ENCODE measurements at places on chromosomes 2 and 18. TPM values are rescaled to one million over a fixed set of nuclear protein-coding genes. Genes with fewer than 3 reads are reported as not detected.

GRCh38 chr2:227462462-227462951, 9.4 kb upstream of the AGFG1 start:
- DNase-seq = no peak
- H3K4me1 ChIP-seq = no peaks in the 10 kb centered on the region
- H3K27me3 ChIP-seq = no peaks in the 10 kb centered on the region
- no peak overlapping the region for H3K4me3 ChIP-seq

DNA sequence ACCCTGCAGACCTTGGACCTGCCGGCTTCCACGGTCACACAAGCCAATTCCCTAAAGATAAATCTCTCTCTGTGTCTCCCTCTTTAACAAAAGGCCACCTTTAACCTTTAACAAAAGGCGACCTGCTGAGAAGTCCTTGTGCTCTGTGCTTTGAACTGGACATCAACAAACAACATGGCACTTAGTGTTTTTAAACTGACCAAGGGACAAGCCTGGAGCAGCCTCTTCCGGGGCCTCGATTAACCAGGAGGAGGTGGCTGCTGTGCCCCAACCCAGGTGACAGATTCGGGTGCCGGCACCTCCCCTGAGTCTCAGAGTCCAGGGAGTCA, 135.3 kb downstream of the RTP5 start:
- no peak overlapping the region for H3K27ac ChIP-seq
- H3K4me3 ChIP-seq = no peak overlapping the region
- no peaks in the 10 kb centered on the region for H3K4me1 ChIP-seq
- H3K27me3 ChIP-seq = no peaks in the 10 kb centered on the region
- DNase-seq = no peak

DNA sequence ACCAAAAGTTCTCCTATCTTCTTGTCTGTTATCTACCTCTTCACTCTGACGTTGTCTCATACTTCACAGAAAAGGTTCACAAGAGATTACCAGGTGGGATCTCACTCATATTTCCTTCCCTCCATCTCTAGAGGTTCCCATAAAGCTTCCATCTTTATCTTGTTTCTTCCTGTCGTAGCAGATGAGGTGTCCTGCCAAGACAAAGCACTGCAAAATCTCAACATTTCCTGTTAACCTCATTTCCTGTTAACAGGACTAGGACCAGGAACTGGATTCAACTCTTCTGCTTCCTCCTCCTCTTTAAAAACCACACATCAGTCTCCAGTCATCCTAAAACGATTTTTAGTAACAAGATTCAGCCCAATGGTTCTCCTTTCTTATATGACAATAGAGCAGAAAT, 512.8 kb upstream of the NRP2 start:
- H3K36me3 ChIP-seq = peaks cover 8% of the 10 kb centered on the region
- H3K4me1 ChIP-seq = no peaks in the 10 kb centered on the region
- no peak overlapping the region for H3K4me3 ChIP-seq

DNA sequence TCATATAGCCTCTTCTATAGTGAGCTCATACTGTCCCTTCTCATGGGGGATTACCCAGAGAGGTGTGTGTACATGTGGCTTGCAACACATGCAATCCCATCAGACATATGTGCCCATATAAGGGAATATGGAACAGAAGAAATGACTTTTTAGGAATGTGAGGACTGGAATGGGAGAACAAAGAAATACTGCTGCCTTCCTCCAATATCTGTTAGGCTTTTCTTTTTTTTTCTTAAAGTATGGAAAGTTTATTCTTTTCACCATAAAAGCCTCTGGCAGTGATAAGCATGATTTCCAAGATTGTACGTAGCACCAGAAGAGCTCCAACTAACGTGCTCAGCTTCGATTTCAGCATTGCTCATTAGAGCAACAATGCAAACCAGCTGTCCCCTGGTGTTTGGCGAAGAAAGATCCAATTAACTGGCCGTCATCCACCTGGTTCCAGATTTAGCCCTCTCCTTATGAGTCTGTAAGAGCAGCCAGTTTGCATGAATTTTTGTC, 113.6 kb downstream of the ADCYAP1 start:
- H3K27me3 ChIP-seq = no peaks in the 10 kb centered on the region
- no peak overlapping the region for H3K27ac ChIP-seq
- H3K4me3 ChIP-seq = no peak overlapping the region
- peaks cover 25% of the 10 kb centered on the region for H3K4me1 ChIP-seq
- no peak for DNase-seq

GMCL1 gene
- total RNA-seq = 15.9 TPM

RGPD3 gene
- 0.44 TPM for total RNA-seq

DNA sequence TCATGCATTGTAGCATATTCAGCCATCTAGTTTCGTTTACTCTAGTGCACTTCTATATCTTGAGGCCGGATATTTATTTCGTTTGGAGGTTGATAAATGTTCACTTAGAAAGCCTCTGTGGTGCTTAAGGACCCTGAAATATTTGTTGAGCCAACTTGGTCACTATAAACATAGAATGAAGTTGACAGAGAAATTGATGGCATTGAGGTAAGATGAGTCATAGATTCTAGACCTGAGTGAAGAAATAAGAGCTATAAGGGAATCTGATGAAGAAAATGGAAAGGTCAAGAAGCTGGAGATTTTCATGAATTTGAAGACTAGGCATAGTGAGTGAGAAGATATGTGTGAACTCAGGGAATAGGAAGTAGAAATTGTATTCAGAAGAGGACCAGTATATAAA, 35.9 kb downstream of the EPC2 start:
- H3K4me1 ChIP-seq = no peaks in the 10 kb centered on the region
- no peaks in the 10 kb centered on the region for H3K36me3 ChIP-seq
- H3K27me3 ChIP-seq = no peaks in the 10 kb centered on the region
- H3K4me3 ChIP-seq = no peak overlapping the region
- DNase-seq = no peak

KIF5C gene
- total RNA-seq = 22.1 TPM

- no peak for DNase-seq
- no peak overlapping the region for H3K4me3 ChIP-seq
- no peaks in the 10 kb centered on the region for H3K36me3 ChIP-seq
Measured at GRCh38 chr18:24063121-24063731, 48.7 kb downstream of the TTC39C start.

MTCL1 gene
- total RNA-seq = 4.6 TPM

DNA sequence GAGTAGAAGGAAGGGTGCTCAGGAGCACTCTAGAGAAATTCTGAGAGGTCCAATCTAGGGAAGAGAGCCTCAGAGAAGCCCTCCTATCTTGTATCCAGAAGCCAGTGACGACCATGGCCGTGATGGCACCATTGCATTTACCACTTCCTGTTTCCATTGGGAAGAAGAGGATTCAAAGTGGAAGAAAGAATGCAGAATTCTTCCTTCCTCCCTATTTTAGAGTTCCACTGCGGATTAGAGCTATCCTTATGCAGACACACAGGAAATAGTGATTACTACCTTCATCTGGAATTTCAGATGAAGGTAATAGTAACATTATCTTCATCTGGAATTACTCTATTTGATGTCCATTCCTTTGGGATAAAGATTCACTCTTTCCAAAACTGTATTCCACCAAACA, 45.6 kb upstream of the PCBP1 start:
- no peak overlapping the region for H3K4me3 ChIP-seq
- no peaks in the 10 kb centered on the region for H3K27me3 ChIP-seq
- DNase-seq = no peak

GRCh38 chr18:46062781-46063180, 9.3 kb downstream of the PSTPIP2 start:
- no peaks in the 10 kb centered on the region for H3K27me3 ChIP-seq
- no peak overlapping the region for H3K27ac ChIP-seq
- no peaks in the 10 kb centered on the region for H3K4me1 ChIP-seq
- no peaks in the 10 kb centered on the region for H3K36me3 ChIP-seq
- no peak overlapping the region for H3K4me3 ChIP-seq

GRCh38 chr2:25651066-25651465, 22.3 kb downstream of the DTNB start:
- H3K36me3 ChIP-seq = no peaks in the 10 kb centered on the region
- no peaks in the 10 kb centered on the region for H3K4me1 ChIP-seq
- no peak for DNase-seq
- no peak overlapping the region for H3K4me3 ChIP-seq

CCBE1 gene
- total RNA-seq = 3.9 TPM

GRCh38 chr18:74314759-74315463, 728 bp upstream of the C18orf63 start:
- H3K27me3 ChIP-seq = no peaks in the 10 kb centered on the region
- H3K27ac ChIP-seq = no peak overlapping the region
- no peaks in the 10 kb centered on the region for H3K4me1 ChIP-seq
- no peak for DNase-seq
- H3K36me3 ChIP-seq = no peaks in the 10 kb centered on the region

DNA sequence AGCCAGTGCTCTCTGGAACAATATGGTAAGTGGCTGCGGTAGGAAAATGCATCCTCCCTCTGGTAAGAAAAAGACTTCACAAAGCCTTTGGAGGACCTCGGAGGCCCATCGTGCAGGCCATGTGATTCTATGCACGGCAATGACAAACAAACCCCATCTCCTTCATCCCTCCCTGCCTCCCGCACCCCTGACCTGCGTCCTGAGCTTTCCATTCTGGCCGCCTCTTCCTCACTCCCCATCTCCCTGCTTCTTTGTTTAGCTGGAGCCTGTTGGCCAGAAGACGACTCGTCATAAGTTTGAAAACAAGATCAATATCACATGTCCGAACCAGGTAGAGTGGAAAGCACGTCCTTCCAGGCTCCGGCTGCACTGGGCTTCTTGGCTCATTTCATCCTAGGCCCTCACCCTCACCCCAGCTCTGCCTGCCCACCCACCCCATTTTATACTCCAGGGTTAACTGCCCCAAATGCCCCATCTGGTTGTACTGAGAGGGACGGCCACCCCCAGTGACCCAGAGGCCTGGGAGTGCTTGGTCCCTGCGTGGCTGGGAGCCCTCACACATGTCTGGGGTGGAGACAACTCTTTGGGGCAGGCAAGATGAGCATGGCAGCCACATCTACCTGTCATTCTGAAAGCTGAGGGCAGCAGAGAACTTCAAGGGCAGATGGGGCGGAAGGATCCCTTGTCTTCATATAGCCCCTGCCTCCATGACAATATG, 94.0 kb downstream of the PLB1 start:
- H3K4me1 ChIP-seq = no peaks in the 10 kb centered on the region
- no peaks in the 10 kb centered on the region for H3K36me3 ChIP-seq
- no peak overlapping the region for H3K4me3 ChIP-seq

GRCh38 chr18:75896865-75897264, 469.4 kb upstream of the SMIM21 start:
- no peaks in the 10 kb centered on the region for H3K27me3 ChIP-seq
- H3K4me1 ChIP-seq = no peaks in the 10 kb centered on the region
- no peak overlapping the region for H3K4me3 ChIP-seq
- H3K36me3 ChIP-seq = no peaks in the 10 kb centered on the region

DNA sequence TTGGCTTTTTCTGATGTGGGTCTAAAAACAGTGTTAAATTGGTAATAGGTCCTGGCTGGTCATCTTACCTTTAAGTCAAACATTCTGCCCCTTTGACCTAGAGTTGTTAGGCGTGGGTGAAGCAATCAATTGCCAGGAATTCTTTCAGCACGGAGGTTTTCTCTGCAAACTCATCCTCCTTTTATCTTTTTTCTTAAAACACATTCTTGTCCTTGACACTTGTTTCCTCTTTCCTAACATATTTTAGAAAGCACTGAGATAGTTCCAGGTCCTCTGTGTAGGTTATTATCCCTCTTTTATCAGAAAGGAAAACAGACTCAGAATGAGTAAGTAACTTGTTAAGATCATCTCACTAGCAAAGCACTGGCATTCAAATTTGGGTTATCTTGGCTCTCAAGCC, 18.6 kb upstream of the AP1S3 start:
- no peak overlapping the region for H3K4me3 ChIP-seq
- no peaks in the 10 kb centered on the region for H3K27me3 ChIP-seq
- H3K36me3 ChIP-seq = no peaks in the 10 kb centered on the region
- DNase-seq = no peak

GRCh38 chr18:48767090-48767690, 183.6 kb downstream of the SMAD7 start:
- no peak overlapping the region for H3K27ac ChIP-seq
- no peak for DNase-seq
- no peaks in the 10 kb centered on the region for H3K36me3 ChIP-seq

LMAN1 gene
- total RNA-seq = 72.9 TPM

DNA sequence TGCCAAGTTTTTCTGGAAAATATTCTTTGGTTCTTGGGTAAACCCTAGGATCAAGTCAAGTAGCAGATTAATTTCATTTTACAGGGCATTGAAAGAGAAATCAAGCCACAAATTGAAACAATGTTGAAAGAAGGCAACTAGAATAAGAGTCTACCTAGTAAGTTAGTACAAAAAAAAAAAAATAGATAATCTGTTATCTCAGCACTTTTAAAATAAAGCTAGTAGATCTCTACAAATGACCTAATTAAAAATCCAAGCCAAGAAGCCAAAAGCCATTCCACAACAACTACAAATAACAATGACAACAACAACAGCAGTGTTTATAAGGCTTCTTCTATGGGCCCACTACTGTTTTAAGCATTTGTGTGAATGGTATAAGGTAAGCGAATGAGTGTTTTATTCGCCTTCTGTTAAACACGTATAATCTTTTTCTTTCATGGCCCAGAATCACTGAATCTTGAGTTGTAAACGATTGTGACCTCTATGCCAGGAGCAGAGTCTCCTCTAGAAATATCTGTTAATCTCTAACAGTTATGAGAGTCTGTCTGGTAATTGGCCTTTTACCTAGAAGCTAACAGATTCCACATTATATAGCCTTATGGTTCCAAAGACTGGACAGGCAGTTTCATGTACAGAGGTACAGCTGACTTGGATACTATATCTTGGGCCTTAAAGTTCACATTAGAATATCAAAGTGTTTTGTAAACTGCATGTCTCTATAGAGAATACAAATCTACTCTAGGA, 28.6 kb upstream of the CUL3 start:
- no peaks in the 10 kb centered on the region for H3K27me3 ChIP-seq
- no peak overlapping the region for H3K27ac ChIP-seq
- DNase-seq = no peak
- H3K4me1 ChIP-seq = no peaks in the 10 kb centered on the region

- DNase-seq = no peak
- no peak overlapping the region for H3K27ac ChIP-seq
- H3K36me3 ChIP-seq = no peaks in the 10 kb centered on the region
- no peaks in the 10 kb centered on the region for H3K27me3 ChIP-seq
Measured at GRCh38 chr2:161745866-161746614, 121.8 kb downstream of the SLC4A10 start.

IL37 gene
- total RNA-seq = not detected

GRCh38 chr18:74975001-74975400, 233.9 kb downstream of the PTGR3 start:
- H3K36me3 ChIP-seq = no peaks in the 10 kb centered on the region
- no peaks in the 10 kb centered on the region for H3K4me1 ChIP-seq
- H3K27me3 ChIP-seq = no peaks in the 10 kb centered on the region
- H3K27ac ChIP-seq = no peak overlapping the region
- no peak overlapping the region for H3K4me3 ChIP-seq
- DNase-seq = no peak

TMEM200C gene
- under 0.01 TPM for total RNA-seq
